ENCODE measurements at places on chromosomes 1 and 21. TPM values are rescaled to one million over a fixed set of nuclear protein-coding genes. Genes with fewer than 3 reads are reported as not detected.

Gene OR2L3
- not detected for total RNA-seq

Gene EPHA2
- total RNA-seq, result 42.7 TPM

Gene TBX19
- total RNA-seq, result 0.64 TPM

Gene DDAH1
- 8.5 TPM for total RNA-seq

- H3K4me1 ChIP-seq, result no peaks in the 10 kb centered on the region
- no peak overlapping the region for H3K4me3 ChIP-seq
- no peaks in the 10 kb centered on the region for H3K27me3 ChIP-seq
- H3K36me3 ChIP-seq, result no peaks in the 10 kb centered on the region
- DNase-seq, result no peak
Observed at GRCh38 chr1:217211486-217211885, 419.4 kb downstream of the GPATCH2 start.

DNA sequence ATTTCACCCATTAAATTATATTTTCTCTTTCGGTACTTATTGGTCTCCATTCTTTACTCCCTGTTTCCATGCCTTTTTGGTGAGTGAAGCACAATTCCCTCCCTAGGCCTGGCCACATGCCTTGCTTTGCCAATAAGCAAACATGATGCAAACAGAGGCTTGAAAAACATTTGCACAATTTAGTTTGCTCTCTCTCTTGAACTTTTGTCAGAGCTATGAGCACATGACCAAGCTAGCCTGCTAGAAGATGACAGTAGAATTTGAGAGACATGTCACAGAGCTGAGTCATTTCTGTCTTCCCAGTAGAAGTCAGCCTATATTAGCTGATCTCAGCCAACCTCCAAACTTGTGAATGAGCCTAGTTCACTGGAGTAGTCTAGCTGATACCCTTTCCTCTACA lies 24.6 kb downstream of the ANGPTL3 start:
- H3K4me3 ChIP-seq, result no peak overlapping the region
- H3K36me3 ChIP-seq, result no peaks in the 10 kb centered on the region
- DNase-seq, result no peak

Data from ascending aorta (tissue), 2 donors.